ENCODE measurements at places on chromosomes 1 and 21. TPM values are rescaled to one million over a fixed set of nuclear protein-coding genes. Genes with fewer than 3 reads are reported as not detected.

The VASH2 gene
- total RNA-seq: not detected

The GRIK3 gene
- 1.5 TPM for total RNA-seq

GRCh38 chr1:110258734-110259133 is 48.6 kb downstream of the KCNC4 start:
- no peak for DNase-seq

- no peak for DNase-seq
Observed at GRCh38 chr1:237788069-237788468, 102.7 kb downstream of the ZP4 start.

Data from B cell (primary cell).